T-helper 17 cell (primary cell): ENCODE measurements at places on chromosomes 3 and 15.

GRCh38 chr3:152355744-152356665 lies 87.3 kb downstream of the MBNL1 start:
- no peak for DNase-seq

GRCh38 chr15:94972314-94972713 lies 741.0 kb downstream of the MCTP2 start:
- no peak for DNase-seq

- no peak for DNase-seq
These were observed 3.9 kb downstream of the GATA2 start for GRCh38 chr3:128488991-128489673.

DNA sequence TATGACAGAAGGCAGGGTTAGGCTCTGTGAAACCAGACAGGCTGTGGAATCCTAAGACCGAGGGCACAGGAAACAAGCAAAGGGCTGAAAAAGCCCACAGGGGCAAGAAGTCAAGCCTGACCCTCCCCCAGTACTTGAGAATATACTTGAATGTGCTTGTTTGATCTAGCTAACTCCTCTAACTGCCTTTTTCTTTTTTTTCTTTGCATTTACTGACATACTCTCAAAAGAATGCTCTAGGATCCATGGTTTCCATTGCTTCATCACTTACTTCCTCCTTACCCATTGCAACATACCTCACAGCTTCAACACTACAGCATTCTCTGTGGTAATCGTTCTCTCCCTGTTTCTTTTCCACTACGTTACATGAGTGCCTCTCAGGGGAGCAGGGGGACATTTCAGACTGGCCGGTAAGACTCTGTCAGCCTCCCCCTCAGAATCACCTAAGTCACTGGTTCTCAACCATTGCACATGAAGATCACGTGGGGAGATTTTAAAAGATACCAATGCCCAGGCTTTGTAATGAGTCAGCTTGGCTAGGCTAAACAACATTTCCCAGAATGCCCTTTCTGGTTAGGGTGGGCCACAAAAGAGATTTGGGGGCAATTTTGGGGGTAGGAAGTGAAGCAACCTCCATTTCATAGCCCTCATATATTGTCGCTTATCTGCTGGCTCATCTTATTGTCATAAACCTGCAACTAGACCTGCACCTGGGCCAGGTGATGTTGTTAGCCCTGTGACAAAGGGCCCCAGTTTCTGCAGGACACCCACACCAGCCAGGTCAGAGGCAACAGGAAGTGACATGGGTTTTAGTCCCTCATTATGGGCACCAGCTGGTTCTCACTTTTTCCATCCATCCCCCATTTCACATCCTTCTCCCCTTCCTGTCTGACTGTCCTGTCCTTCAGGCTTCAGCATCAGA lies 24.6 kb upstream of the RSL24D1 start:
- DNase-seq, result no peak

DNA sequence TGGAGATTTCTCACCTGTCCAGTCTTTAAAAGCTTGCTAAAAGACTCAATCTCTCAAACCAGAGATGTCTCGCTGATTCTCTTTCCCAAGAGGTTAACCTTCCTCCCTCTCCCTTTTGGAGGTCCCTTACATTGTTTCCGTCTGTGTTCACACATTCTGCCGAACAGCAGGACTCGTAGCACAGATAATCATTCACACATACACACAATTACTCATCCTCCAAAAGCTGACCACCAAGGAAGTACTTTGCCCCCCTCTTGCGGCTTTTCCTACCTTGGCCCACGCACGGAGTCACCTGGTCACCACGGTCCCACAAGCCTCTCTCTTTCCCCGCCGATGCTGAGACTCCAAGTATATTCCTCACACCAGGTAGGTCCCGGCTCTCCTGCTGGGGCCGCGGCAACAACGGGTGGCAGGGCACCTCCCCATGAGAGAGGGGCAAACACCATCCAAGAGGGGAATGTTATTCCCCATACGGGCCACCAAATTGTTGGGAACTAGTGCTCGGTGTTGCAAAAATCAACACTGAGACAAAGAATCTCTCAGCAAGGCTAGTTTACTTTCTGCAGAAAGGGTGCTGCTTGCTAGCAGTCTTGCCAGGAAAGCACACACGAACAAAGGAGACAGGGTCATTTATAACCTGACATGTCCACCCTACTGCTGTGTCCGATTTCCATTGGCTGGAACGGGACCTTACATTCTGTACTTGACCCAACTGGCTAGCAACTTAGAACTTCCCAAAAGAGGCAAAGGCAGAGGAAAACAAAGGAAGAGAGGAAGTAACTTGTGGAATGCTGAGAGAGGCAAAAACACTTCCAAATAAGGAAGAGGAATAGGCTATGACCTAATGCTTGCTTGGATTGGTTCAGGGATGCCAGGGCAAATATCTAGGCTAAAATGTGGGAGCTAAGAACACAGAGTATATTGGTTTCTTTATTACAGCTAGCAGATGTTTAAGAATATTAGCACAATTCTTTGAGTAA lies 102.1 kb upstream of the NECTIN3 start:
- DNase-seq, result no peak

- DNase-seq, result no peak
These were observed 97.3 kb downstream of the ARNT2 start for GRCh38 chr15:80501476-80501875.

DNA sequence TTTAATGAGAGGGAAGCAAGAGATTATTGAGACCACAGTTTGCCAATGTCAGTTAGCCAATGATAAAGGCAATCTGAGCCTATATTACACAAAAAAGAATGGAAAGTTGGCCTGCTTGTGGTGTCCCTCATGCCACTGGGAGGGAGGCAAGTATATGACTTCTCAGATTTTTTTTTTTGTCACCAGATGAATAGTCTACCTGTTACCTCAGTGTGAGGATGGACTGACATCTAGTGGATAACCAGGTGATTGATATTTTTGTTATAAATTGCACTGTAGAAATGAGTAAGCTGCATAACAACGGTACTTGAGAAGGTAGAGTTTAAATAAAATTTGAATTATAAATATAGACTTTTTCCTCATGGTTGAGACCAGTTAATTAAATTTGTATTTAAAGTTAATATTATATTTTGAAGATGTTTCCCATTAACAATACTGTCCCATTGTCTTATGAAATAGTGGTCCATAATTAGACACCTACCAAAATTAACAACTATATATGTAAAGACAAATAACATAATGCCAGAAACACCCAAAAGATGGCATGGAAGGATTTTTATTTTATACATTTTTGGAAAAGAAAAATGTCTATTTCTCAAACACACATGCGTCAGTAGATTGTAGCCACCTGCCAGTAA lies 237.8 kb upstream of the GADL1 start:
- DNase-seq, result no peak

GRCh38 chr15:60324706-60325438 lies 72.9 kb downstream of the ANXA2 start:
- DNase-seq, result no peak

GRCh38 chr3:188664795-188665194 lies 507.0 kb upstream of the TPRG1 start:
- DNase-seq, result no peak

DNA sequence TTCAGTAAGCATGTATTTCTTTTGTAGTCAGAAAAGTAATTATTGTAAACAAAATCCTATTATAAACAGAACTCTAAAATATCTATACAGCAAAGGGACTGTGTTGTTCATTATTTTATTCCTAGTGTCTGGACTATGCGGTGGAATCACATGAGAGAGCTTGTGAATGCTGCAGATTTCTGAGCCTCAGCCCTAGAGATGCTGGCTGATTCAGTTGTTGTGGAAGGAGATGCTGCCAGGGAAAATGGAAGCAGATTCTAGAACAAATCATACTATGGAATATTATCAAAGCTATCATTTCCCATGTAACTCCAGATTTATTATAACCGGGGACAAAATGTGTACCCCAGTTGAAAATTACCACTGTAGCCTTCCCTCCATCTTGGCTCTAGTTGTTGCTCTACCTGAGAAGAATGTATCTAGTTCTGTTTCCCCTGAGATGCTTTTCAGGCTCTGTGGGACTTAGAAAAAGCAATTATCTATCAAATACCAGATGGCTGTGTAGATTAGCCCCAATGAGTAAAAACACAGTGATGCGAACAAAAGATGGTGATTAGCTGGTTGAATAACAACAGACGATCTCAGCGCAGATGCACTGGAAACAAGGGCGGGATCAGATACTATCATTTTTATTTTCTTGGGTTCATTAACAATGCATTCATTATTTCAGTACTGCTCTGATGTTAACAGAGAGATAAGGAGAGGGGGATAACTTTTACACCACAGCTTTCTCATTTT lies 131.3 kb downstream of the TMEM108 start:
- DNase-seq, result no peak
